ENCODE measurements at places on chromosomes 7 and 10. TPM values are rescaled to one million over a fixed set of nuclear protein-coding genes. Genes with fewer than 3 reads are reported as not detected.

The FOXP2 gene
- total RNA-seq: 5.5 TPM

The HTR5A gene
- not detected for total RNA-seq

The MOGAT3 gene
- not detected for total RNA-seq

GRCh38 chr10:26374426-26374825, 63.7 kb upstream of the APBB1IP start:
- DNase-seq: no peak

DNA sequence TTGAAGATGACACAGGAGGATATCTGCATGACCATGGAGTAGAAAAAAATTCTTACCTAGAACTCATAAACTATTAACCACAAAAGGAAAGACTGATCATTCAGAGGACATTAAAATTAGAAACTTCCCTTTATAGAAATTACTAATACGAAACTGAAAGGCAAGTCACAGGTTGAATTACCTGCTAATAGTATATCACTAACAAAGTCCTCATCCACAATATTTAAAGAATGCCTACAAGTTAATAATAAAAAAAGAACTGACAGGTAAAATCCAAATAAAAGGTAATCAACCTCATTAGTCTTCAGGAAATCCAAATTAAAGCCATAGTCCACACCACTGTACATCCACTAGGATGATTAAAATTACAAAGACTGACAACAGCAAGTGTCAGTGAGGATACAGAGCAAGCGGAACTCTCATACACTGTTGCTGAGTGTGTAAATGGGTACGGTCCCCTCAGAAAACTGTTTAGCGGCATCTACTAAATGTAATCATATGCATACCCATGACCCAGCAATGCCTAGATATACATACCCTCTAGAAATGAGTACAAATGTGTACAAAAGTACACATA, 71.2 kb downstream of the ARHGAP21 start:
- DNase-seq: no peak

- DNase-seq: no peak
These were observed 62.4 kb upstream of the ANTXRL start for GRCh38 chr10:46224414-46224682.

DNA sequence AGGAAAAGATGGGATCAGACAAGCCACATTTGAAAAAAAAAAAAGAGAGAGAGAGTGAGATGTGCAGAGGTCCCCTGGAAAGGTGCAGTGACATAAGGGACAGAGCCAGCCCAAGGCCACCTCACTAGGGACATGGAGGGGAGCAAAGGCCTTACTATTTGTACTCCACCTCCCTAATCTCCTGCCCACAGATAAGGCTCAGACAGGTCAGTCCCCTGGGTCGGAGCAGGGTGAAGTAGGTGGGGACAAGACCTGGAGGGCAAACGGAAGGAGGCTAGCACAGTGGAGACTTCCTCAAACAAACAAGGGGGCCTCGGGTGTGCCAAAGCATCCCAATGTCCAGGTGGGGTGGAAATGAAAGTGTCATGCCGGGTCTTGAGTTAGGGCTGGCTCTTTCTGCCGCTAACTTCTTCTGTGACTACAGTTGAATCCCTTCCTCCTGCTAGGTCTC, 7.0 kb downstream of the PRF1 start:
- DNase-seq: no peak

DNA sequence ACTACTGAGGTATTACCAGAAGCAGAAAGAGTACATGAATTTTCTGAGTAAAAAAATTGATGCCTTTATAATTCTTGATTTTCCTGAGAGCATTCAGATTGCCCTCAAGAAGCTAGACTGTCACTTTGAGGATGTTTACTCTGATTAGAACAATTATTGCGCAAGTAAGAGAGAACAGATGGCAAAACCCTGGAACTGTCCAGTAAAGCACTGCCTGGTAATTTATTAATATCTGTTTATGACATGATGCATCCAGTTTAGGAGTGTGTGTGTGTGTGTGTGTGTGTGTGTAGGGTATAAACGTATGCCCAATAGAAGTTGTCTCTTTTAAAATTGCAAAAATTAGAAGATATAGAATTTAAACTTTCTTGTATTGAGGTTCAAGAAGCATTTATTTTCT, 379.7 kb downstream of the PHTF2 start:
- no peak for DNase-seq

DNA sequence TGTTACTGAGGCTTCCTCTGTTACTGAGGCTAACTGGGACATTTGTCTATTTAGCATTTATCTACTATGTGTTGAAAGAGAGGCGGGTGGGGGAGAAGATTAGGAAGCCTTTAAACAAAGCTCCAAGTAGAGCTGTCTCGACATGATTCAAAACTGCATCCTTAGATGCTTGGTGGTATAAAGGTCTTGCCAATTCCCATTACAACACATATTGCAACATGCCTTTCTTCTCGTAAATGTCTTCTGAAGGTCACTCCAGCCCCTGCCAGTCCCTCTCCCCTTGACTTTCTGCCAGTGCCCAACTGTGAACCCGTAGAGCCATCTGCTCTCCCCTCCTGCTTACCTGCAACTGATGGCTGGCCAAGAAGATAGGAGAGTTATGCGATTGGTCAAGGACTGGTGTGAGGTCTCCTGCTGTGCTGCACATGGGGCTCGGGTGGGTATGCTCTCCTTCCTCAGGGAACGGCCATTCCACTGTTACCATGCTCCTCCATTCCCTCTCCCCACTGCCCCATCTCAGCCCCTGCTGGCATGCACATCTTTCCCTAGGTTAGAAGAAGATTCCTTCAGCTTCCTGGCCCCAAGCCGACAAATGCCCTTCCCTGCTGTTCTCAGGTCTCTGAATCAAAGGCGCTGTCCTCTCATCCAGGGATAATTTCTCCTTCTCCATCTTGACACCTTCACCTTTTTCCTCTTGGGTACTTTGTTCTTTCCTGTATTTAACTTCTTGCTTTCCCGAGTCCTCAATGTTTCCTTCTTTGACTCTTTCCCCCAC, 43.6 kb upstream of the ZNF32 start:
- no peak for DNase-seq

- no peak for DNase-seq
These were observed 9.4 kb downstream of the SLC35B4 start for GRCh38 chr7:134307320-134307719.

DNA sequence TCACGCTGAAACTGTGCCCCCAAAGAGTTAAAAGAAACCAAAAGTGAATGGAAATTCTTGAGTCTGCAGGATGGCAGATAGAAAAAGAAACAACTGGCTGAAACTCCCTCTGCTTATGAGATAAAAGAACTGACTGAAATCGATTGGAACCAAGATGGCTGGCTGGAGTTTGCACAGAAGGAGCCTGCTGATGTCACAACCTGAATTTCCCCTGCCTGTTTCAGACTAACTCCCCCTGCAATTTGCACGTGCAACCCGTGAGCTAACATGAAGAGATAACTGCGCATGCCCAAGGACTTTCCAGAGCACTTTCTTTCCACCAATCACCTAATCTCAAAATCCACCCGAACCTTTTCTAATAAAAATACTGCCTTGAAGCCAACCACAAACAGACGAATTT, 435.5 kb downstream of the CALN1 start:
- no peak for DNase-seq
